ENCODE measurements at places on chromosomes 7 and 10. TPM values are rescaled to one million over a fixed set of nuclear protein-coding genes. Genes with fewer than 3 reads are reported as not detected.
A peak's percentile ranks its signal among the peaks of the same experiment; 100 is the strongest.

DNA sequence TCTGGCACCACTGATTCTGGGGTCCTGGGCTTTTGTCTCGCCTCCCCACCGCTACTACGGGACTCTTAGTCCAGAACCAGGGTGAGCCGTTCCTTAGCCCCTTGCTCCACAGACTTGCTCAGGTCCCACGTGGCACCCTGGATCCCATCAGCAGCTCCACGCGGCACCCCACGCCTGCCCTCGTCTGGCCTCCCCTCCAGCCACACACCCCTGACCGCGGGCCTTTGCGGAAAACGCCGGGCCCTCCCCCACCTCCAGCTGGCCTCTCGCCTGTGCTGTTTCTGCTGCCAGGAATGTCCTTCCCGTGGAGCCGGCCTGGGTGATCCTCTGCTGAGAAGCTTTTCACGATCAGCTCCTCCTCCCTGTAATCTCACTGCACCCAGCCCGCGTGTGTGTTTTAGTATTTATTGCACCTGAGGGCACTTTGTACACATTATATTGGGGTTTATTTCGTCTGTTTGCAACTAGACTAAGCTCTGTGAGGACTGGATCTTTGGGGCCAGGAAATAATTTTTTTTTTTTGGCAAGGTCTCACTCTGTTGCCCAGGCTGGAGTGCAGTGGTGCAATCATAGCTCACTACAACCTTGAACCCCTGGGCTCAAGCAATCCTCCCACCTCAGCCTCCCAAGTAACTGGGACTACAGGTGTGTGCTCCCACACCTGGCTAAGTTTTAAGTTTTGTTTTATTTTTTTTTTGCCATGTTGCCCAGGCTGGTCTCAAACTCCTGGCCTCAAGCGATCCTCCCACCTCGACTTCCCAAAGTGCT, 10.5 kb upstream of the TTYH3 start:
- DNase-seq: no peak

DNA sequence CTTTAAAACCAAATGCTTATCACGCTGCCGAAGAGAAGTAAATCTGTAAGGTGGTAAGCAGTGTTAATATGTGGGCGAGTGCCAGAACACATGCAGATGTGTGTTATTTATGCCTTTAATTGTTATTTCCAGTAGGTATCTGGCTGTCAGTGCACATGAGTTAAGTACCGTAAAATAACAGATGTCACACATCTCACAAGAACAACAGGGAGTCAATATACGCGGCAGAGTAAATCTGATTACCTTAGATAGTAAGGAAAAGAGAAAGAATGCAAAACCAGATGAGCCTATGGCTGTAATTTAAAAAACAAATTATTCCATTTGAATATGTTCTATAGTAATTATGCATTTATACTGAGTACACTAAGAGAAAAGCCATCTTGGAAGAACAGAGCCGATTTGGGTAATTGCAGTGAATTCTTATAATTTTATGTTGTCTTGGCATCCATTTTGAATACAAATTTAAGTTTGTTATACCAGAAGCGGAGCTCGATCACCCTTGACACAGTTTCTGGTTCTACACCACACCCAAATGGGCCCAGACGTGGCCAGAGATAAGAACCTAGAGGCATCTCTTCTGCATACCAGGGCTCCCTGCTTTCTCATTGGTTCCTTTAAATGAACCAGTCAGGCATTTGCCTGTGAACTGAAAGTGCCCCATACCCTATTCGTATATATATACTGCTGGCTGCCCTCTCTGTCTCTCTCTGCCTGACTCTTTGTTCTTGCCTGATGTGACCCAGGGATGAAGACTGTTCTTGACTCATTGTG, 34.8 kb downstream of the DNAJB9 start:
- no peak for DNase-seq

Gene ZNF32
- 16.5 TPM for total RNA-seq

GRCh38 chr10:84606428-84606827, 278.0 kb downstream of the CCSER2 start:
- DNase-seq: no peak

Gene PRSS2
- not detected for total RNA-seq

Gene EPO
- not detected for total RNA-seq

GRCh38 chr7:75639886-75640190, 98.9 kb downstream of the HIP1 start:
- DNase-seq: no peak

Gene NPM3
- total RNA-seq: 119 TPM

Gene RBP3
- not detected for total RNA-seq

Gene JCAD
- 4.5 TPM for total RNA-seq

DNA sequence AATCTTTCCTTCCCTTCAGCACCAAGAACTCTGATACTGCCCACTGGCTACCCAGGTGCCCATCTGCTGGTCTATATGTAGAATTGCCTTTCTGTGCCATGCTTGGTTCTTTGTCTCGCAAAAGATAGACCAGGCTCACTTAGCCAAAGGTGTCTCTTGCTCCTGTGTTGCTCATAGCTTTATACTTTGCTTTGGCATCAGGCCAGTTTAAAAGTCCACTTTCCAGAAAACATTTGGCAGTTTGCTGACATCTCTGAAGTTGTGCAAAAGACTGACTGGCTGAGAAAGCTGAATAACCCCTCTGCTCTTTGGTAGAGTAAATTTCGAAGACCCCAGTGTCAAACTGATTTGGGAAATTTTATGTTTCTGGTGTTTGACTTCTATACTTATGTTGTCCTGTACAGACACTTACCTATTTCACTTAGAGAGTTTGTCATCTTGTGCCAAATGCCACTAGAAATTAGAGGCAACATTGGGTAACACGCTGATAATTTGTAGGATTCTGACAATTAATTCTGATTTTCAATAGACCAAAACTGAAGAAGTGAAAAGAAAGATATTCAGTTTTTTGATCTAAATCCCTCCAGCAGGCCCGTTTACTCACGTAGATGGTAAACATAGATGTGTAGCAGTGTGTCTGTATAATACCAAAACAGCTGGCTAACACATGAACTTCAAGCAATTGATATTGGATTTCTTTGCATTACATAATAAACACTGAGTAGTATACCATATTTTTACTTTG, 91.1 kb downstream of the CPED1 start:
- no peak for DNase-seq

- DNase-seq: no peak
Observed at GRCh38 chr7:1884583-1885350, 214.7 kb downstream of the ELFN1 start.

DNA sequence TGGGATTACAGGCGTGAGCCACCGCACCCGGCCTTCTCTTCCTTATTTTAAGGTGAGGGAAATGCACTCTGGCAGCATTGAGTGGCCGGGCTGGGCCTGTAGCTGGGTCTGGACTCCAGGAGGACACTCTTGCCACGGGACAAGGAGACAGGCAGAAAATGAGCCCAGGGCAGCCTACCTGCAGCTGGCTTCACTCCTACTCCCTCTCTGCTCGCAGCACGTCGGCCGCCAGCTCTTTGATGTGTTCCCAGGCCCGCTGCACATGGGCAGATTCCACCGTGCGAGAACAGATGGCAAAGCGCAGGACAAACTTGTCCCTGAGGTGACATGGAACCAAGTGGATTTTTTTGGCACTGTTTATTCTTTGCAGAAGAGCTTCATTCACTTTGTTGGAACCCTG, 12.9 kb upstream of the FIGNL1 start:
- DNase-seq: no peak

DNA sequence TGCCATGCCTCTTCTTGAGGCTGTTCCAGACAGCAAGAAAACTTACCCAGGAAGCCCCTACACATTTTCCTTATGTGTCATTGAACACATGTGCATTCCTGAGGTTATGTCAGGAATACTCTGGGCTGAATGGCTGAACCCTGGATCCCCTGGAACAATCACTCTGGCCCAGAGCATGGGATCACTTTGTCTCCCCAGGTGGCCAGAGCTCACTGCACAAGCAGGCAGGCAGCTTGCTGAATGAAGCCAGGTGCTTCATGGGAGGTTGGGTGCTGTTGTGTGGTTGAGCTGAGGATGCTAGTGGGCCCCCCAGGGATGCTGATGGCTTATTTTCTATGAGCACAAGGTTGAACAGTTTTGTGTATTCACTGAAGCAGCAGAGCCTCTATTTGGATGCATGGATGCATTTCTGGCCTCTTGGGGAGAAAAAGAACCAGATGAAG, 54.7 kb upstream of the NPTX2 start:
- DNase-seq: no peak

Gene SPDYE11
- not detected for total RNA-seq

GRCh38 chr10:96043893-96044715, 721 bp downstream of the CCNJ start:
- DNase-seq: peak; percentile 43

Gene ANKRD22
- not detected for total RNA-seq

GRCh38 chr7:44852590-44852989, 4.7 kb upstream of the H2AZ2 start:
- DNase-seq: no peak

GRCh38 chr10:19656420-19657042, 159.7 kb upstream of the PLXDC2 start:
- no peak for DNase-seq

Gene TSPAN33
- 15.1 TPM for total RNA-seq

Gene RNF133
- not detected for total RNA-seq

DNA sequence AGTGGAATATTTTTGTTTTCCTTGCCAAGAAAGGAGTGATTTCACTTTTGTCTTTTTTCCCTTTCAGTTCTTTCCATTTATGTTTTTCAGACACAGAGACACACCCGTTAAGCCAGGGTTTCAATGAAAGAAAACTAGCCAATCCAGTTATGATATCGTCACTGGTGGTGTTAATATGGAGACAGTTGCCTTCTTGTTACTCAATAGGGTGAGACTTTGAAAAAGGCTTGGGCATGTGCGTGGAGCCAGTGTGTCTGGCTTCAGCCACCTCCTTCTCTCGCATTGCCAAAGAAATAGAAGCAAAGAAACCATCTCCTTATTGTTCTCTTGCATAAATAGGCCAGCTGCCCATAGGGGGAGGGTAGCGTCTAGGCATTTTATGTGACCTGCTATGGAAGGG, 84.1 kb upstream of the DLX6 start:
- no peak for DNase-seq

Gene SERPINE1
- 674 TPM for total RNA-seq

DNA sequence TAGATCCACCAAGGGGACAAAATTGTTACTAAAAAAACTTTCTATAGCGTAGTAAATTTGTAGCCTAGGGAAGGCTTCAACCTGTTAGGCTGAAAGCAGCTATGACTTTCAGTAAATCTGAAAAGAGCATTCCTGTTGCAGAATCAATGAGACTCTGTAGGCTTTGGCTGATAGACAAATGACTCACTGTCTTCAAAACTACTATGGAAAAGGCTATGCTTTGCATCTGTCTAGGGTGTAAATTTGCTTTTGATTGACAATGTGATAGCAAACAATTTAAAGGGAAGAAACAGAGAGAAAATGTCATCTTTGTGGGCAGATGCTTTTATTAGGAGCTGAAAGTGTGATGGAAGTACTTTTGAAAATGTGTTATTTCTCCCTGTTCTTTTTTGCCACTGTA, 60.6 kb downstream of the ARL5B start:
- DNase-seq: no peak
